Suppressor macrophage (primary cell): ENCODE measurements at places on chromosomes 4 and X.

GRCh38 chr4:14221176-14221575 is 593.7 kb upstream of the BOD1L1 start:
- no peak for DNase-seq

GRCh38 chrX:32269866-32270265 is 941.5 kb downstream of the DMD start:
- DNase-seq: no peak

- no peak for DNase-seq
These were observed 1.6 kb downstream of the KCTD8 start for GRCh38 chr4:44446801-44447562.

GRCh38 chr4:78288327-78288726 is 231.2 kb downstream of the FRAS1 start:
- no peak for DNase-seq

GRCh38 chr4:144861471-144861870 is 215.5 kb downstream of the HHIP start:
- no peak for DNase-seq

- peak; percentile 4 for DNase-seq
These were observed 164.4 kb upstream of the PSAPL1 start for GRCh38 chr4:7598939-7599790.

- DNase-seq: no peak
These were observed 42.4 kb upstream of the PABPC4L start for GRCh38 chr4:134243742-134244713.

- DNase-seq: no peak
These were observed 20.2 kb downstream of the TMEM31 start for GRCh38 chrX:103730796-103731493.

DNA sequence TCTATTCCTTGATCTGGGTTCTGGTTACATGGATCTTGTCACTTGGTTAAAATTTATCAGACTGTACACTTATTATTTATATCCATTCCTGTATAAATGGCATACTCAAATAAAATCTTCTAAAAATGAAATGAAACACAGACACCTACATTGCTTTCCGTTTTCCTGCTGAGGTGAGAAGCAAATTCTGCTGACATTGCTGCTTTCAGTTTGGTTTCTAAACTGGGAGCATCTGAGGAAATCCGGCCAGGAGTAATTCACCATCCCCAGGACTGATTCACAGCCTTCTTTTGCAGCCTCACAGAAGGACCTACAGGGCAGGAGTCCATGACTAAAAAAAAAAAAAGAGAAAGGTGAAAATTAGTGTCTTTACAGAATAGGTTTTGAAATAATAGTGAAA is 93.6 kb downstream of the CORIN start:
- DNase-seq: no peak
